ENCODE measurements at places on chromosomes 4 and X.

- DNase-seq, result no peak
Measured at GRCh38 chrX:108439426-108439942, at the start of gene COL4A5. TSS of gene COL4A5 (plus strand) at chrX:108439838. CDS start at chrX:108440126, 288 bp downstream.

GRCh38 chr4:24472161-24472510 is 112.2 kb downstream of the DHX15 start:
- no peak for DNase-seq

DNA sequence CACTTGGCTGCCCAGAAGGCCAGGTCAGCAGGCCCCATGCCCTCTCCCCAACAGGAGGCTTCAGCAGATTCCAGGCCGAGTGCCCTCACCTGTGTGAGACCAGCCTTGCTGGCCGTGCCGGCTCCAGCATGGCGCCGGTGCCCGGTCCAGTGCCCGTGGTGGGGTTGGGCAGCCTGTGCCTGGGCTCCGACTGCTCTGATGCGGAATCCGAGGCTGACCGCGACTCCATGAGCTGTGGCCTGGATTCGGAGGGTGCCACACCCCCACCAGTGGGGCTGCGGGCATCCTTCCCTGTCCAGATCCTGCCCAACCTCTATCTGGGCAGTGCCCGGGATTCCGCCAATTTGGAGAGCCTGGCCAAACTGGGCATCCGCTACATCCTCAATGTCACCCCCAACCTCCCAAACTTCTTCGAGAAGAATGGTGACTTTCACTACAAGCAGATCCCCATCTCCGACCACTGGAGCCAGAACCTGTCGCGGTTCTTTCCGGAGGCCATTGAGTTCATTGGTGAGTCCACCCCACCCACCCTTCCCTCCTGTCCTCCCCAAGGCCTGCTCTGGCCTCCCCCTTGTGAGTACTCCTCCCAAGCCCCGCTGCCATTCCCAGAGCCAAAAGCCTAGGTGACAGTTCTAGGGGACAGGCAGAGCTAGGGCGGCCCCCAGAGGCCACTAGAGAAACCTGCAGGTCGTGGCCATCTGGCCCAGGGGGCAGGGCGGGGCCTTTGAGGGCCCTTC is 2.3 kb downstream of the DUSP9 start:
- no peak for DNase-seq

DNA sequence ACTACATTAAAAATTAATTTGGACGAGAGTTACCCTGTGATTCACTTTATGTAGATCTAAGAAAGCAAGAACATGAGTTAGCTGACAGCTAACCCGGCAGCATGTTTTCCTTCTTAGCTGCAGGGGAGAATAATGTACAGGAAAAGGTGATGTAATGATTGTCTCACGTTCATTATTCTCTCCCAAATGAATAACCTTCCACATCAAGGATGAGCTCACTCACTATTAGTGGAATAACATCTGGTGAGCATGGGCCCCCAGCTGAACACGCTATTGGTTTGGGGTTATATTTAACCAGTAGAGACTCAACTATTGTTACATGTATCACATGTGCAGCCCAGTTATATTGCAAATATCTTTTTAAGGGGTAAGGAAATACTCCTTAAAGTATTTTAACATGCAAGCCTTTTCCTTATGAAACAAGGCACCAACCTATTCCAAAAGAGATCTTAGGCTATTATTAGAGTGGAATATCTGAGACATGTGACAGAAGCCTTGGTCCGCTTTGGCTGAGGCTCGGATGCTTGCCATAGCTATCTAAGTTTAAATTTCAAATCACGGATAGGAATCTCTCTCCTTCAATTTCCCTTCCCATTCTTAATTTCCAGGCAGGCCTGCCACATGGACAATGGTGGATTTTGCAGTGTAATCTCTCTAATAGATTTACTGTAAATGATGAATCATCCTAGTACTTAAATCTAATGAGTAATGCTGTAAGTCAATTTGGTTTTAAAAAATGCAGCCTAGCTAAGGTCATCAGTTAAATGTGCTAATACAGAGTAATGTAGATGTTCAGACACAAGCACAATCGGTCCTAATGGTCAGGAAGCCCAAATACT is 99.0 kb upstream of the OTUD4 start:
- DNase-seq, result no peak

GRCh38 chrX:72367516-72367915 is 61.8 kb upstream of the CITED1 start:
- no peak for DNase-seq

- DNase-seq, result no peak
Measured at GRCh38 chr4:152594978-152595925, 59.4 kb upstream of the FBXW7 start.

DNA sequence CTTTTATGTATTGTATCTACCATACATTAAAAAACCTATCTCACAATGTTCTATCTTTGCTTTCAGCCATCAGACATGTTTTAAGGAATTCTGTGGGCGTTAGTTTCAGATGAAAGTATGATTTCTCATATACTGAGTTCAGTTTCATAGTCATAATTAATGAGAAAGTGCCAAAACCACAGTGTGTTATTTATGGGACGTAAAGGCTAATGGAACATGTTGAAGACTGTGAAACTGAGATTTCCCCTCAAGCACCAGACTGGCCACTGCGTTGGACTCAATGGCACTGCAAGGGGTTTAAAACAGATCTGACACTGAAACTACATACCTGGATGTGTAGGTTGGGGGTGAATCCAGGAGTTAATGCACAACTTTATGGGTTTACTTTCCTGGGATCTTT is 32.0 kb downstream of the F8 start:
- DNase-seq, result no peak

DNA sequence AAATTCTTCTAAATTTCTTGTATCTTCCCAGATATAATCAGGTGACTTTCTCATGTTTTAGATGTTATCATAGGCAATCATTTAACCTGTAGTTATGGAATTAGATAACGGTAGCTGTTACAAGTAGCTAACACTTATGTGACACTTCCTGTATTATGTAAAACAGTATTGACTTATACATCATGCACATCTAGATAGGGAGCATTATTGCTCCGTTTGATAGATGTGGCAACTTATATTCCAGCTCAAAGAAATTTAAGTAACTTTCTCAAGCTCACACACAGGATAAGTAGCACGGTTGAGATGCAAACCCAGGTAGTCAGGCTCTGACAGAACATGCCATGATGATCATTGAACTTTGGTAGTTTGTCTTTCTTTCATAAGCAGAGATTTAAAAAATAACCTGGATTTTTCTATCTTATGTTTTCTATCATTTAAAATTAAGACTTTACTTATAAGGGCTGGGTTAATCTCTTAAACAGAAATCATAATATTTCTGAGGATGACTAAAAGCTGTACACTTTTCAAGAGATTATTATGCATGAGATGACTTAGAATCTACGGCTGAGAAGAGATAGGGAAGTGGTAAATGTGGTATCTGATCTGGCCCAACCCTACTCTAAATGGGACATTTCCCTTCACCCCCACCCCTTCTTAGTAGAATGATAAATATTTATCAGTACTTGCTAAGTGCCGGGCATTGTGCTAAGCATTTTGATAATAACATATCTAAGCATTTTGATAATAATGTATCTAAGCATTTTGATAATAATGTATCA is 69.1 kb upstream of the HPGD start:
- DNase-seq, result no peak

- no peak for DNase-seq
Measured at GRCh38 chrX:75746891-75747639, 38.0 kb downstream of the MAGEE2 start.

GRCh38 chrX:39848900-39849299 is 248.9 kb downstream of the BCOR start:
- no peak for DNase-seq

DNA sequence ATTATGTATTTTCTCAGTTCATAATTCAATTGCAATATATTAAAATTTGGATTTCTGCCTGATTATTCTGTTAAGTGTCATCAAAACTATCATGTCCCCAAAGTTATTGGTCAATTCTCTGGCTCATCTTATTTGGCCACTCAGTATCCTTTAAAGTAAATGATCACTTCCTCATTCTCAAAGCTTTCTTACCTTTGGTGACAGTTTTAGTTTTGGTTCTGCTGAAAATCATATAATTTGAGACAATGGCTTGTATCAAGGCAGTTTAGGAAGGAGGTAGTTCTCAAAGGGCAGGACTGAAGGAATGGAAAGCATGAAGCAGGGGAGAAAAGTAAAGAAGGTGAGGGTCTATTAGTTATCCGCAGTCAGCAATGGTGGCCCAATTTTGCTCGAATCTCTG is 1832.1 kb downstream of the ARAP2 start:
- no peak for DNase-seq

GRCh38 chr4:153485860-153486259 is 19.7 kb downstream of the TMEM131L start:
- no peak for DNase-seq

DNA sequence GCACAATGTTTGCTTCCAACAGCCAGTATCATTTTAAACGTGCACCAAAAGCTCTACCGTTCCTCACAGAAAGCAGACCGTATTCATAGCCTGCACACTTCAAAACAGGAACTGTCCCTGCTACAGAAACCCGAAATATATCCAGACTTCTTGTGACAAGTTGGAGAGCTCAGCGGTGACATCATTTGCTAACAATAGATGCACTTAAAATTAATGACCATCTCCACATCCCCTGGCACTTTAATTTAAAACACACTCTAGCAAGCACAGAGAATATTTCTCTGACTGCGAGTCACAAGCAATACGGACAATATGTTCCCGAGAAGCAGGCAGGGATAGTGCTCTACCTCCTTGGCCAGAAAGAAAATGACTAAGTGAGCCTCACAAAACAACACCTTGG is 2.5 kb downstream of the NYX start:
- no peak for DNase-seq

- DNase-seq, result no peak
Measured at GRCh38 chr4:113678641-113679040, 82.9 kb downstream of the CAMK2D start.

DNA sequence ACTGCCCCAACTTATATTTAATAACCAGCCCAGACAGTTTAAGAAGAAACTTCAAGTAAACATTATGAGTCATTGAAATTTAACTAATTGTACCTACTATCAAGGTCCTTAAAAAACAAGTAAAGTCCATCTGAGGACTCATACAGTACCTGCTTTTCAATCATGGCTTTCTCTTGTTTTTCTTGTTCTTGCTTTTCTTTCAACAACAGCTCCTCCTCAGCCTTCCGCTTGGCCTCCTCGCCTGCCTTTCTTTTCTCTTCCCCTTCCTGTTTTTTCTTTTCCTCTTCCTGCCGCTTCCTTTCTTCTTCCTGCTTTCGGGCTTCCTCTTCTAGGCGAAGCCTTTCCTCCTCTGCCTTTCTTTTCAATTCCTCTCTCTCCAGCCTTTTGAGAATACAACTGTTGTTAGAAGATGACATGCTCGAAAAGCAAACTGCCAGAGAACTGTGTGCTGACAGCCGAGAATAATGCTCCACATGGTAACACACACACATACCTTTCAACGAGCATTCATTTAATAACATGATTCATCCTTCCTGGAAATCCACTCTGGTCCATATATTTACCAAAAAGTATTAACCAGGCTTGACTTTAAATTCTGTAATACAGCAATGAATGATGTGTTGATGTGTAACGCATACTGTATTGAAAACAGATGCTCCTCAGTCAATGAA is 25.2 kb upstream of the BCLAF3 start:
- DNase-seq, result no peak

GRCh38 chr4:153419029-153419428 is 47.1 kb upstream of the TMEM131L start:
- no peak for DNase-seq

DNA sequence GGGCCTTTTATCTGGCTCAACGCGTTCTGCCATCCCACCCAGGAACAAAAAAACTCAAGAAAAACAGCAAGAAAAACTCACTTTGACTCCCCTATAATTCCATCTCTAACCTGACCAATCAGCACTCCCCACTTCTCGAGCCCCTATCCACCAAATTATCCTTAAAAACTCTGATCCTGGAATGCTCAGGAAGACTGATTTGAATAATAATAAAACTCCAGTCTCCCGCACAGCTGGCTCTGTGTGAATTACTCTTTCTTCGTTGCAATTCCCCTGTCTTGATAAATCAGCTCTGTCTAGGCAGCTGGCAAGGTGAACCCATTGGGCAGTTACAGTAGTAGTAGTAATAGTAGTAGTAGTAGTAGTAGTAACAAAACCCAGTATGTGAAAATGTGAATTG is 165.7 kb upstream of the CASK start:
- DNase-seq, result no peak

DNA sequence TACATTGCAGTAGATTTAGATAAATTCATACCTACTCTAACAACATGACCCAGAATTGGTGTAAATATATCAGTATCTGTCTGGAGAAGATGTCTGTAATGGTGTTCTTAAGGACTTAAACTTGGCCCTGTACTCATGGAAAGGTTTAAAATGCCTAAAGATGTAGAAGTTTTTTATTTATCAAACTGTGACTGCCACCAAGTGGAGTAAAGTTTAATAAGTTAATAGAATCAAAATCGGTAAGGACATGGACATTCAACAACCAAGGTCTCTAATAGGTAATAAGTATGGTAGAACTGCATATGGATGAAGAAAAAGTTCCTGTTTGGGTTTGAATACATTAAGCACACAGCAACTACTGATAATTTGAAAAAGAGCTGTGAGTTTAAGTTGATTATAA is 474.0 kb upstream of the NDST3 start:
- DNase-seq, result no peak

- DNase-seq, result no peak
Measured at GRCh38 chr4:115145393-115146160, 32.2 kb upstream of the NDST4 start.

- no peak for DNase-seq
Measured at GRCh38 chr4:153207567-153207966, 3.3 kb downstream of the TRIM2 start.

DNA sequence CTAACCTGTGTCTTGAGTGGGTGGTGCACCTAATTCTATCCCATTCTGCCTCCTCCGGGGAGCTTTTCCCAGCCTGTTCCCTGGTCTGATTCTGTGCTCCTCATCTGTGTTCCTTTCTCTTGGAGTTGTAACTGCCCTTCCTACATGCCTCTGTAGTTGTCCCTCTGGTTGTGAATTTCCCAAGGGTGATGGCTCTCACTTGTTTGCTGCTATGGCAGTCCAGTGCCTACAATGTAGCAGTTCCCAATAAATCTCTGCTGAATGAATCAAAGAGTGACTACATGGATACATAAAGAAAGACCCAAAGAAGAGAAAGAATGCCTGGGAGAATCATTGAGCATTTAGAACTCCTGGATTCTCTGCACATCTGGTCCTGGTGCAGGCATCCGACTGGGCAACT is 141.6 kb downstream of the HS3ST1 start:
- DNase-seq, result no peak

GRCh38 chrX:108558217-108558616 is 118.6 kb downstream of the COL4A5 start:
- no peak for DNase-seq

GRCh38 chr4:124262211-124263179 is 450.0 kb downstream of the ANKRD50 start:
- no peak for DNase-seq

GRCh38 chr4:141905751-141906150 is 269.4 kb downstream of the IL15 start:
- DNase-seq, result no peak

DNA sequence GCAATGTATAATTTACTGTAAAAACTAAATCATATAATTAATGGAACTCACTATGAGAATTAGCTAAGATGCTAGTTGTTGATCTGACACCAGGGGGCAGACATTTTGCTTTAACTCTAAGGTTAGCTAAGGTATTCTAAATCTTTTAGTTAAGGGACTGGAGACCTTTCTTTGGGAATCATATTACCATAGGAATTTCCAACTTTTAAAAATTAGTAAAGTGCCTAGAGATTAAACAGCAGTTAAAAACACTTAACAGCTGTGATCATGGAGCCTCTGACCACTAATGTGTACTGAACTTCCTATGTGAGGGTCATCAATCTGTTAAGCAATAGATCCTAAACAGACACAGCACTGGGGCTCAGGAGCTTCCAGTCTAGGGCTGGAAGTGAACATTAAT is 226.6 kb downstream of the NSUN7 start:
- no peak for DNase-seq

GRCh38 chr4:18645351-18645750 is 623.8 kb upstream of the LCORL start:
- DNase-seq, result no peak

All from stimulated activated CD8-positive, alpha-beta memory T cell treated with anti-CD3 and anti-CD28 coated beads, Interleukin-15, amount 100 ng/mL, for 1 hour (primary cell).